ENCODE measurements at places on chromosomes 12 and 14.

DNA sequence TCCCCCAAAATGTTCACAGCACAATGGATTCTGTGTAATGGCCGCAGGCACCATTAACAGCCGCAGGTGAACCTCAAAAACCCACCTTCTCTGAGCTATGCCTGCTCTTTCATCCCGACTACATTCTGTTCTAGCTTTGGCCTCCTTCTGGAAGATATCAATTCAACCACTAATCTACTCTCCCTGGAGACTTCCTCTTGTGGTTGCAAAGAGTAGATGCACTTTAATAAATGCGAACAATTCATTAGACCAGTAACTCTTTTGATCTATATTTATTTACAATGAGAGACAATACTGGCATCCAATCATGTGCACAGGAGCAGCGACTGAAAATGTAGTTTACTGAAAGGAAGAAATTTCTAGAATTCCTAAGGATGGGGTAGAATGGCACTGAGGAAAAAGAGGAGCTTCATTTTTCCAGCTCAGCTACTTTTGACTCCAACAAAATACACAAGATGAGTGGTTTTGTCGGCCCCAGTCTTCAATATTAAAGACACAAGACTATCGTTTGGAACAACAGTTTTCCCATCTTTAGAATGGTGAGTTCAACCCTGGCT is 5.3 kb downstream of the GRIN2B start:
- DNase-seq: no peak

DNA sequence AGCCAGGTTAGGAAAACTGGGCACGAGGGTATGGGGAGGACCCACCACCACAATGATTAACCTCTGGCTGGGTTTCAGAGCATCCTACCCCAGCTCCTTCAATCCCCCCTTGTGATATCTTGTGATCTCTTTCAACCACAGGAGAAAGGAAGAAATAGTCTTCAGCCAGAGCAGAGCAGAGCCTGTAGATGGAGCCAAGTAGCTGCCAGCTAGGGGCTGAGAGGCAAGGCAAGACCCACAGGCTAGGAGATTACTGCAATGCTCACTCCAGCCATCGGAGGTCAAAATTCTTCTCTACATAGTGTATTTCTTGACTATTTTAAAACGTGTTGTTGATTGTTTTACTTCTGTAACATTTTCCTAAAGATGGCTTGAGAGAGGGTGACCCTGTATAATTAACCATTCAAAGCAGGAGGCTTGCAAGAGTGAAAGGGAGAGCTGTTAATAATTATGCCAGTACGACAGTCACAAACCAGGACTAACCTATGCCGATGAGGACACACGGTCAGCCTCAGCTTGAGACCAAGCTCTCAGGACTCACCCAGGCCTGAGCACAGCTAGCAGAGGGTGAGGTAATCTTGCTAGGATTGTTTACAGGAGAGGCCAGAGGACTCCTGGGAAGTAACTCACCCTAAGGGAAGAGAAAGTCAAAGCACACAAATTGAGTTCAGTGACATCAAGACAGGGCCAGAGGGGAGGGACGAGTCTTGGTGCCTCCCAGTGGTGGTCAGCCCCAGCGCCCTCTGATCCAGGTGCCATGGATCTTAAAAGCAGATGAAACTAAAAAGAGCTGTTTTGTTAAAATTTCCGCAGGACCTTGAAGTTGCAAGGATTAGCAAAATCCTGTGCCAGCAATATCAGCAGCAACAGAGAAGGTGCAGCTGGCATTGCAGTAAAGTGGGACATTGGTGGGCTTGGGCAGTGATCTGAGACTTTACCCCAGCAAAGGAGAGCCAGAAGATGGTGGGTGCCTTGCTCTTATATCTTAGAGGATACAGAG is 29.8 kb upstream of the CDKN3 start:
- DNase-seq: peak; percentile 77

DNA sequence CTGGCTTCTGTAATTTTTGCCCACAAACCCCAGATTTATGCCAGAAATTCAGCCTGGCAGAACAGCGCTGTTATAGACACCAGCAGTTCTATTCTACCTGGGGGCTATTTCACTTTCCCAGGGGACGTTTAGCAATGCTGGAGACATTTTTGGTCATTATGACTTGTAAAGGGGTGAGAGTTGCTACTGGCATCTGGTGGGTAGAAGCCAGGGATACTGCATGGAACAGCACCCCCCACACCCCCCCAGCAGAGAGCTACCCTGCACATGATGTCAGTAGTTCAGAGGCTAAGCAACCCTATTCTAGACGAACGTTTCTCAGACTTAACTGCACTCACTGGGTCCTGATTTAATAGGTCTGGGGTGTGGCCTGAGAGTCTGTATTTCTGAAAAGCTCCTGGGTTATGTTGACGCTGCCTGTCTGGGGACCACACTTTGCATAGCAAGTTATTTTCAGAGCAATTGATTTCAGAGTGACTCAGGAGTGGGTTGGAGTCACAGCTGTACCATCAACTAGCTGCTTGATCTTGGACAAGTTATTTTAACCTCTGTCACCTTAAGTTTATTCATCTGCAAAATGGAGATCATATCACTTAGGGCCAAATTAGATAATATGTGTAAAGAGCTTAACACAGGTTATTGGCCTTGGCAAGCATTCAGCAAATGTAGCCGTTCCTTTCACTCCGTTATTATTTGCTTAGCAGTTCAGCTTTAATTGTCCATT is 48.5 kb downstream of the CHST11 start:
- no peak for DNase-seq

- DNase-seq: no peak
These were observed 587 bp downstream of the SELPLG start for GRCh38 chr12:108633081-108633533.

- DNase-seq: no peak
These were observed 37.7 kb upstream of the MANSC4 start for GRCh38 chr12:27817766-27818165.

GRCh38 chr12:7017870-7018349 is 366 bp downstream of the LPCAT3 start:
- DNase-seq: peak; percentile 48

GRCh38 chr12:42979746-42980145 is 390.2 kb upstream of the PRICKLE1 start:
- no peak for DNase-seq

- no peak for DNase-seq
These were observed 17.8 kb downstream of the PLCZ1 start for GRCh38 chr12:18719922-18720510.

- DNase-seq: peak; percentile 77
These were observed 1.3 kb downstream of the ESYT1 start for GRCh38 chr12:56129206-56129941.

- DNase-seq: no peak
These were observed 17.8 kb downstream of the FAIM2 start for GRCh38 chr12:49885663-49886461.

DNA sequence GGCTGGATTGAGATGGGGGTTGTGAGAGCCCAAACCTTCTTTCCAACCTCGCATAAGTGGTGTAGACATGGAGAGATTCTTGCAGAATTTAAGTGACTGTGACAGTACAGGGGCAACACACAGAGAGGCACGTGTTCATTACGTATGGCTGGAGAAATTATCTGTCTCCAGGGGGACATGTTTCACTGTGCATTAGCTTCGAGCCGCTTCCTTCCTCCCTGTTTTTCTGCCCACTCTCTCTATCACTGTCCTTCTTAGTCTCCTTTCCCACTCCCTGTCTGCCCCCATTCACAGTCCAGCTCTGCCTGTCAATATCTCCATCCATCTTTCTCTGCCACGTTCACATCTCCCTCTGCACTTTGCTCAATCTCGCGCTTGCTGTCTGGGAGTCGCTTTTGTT is 11.5 kb upstream of the C14orf93 start:
- no peak for DNase-seq

- DNase-seq: no peak
These were observed 87.6 kb upstream of the MAP1LC3B2 start for GRCh38 chr12:116471544-116471943.

GRCh38 chr12:50676756-50677155 is 87.1 kb upstream of the ATF1 start:
- DNase-seq: no peak

DNA sequence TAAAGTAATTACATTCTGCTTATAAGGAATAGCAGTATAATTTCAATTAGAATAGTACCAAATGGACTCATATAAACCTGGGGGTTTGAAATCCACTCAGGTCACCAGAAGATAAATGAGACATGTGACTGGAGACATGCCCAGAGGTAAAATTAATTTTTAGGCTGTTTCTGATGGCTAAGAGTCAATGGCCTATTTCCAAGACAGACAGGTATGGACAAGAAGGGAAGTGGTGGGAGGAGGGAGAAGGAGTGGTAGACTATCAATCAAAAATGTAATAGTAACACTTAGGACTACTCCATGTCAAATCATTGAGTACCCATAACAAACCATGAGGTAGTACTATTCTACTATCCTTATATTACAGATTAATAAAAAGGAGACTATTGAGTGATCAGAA is 544.0 kb downstream of the GALC start:
- DNase-seq: no peak

GRCh38 chr12:99020871-99021270 is 375.8 kb downstream of the APAF1 start:
- DNase-seq: no peak

- no peak for DNase-seq
These were observed 916.5 kb downstream of the TMEM121 start for GRCh38 chr14:106442857-106443256.

- no peak for DNase-seq
These were observed 65.5 kb downstream of the FBXO34 start for GRCh38 chr14:55336691-55337090.

DNA sequence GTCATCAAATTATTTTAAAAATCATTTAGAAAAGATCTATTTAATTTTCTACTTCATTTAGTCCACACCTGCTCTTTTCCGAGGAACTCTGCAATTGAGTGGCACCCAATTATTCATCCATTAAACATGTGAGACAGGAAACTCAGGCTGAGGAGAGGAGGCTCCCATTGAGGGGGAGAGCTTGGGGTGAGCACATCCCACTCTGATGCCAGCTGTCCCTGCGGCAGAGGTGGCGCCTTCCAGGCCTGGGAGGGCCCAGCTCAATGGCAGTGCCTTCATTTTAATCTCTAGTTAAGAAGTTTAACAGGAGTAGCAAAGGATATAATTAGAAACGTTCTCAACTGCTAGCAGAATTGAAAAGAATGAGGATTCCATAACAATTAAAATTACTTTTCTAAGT is 92.0 kb downstream of the ITPR2 start:
- no peak for DNase-seq

- no peak for DNase-seq
These were observed 402.1 kb downstream of the ZFP36L1 start for GRCh38 chr14:68390741-68391140.

GRCh38 chr12:23084236-23084995 is 459.4 kb downstream of the ETNK1 start:
- DNase-seq: peak; percentile 92

DNA sequence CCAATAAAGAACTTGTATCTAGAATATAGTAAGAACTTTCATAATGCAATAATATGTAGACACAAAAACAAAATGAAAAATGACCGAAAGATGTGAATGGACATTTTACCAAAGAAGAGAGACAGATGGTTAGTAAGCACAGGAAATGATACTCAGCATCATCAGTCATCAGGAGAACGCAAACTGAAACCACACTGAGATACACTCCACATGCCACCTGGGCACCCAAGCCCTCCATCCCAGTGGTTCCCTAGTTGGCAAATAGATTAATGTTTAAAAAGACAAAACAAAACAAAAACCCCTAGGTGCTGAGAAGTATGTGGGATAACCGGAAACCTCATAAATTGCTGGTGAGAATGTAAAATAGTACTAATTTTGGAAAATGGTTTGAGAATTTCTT is 26.8 kb upstream of the VPS33A start:
- DNase-seq: no peak

DNA sequence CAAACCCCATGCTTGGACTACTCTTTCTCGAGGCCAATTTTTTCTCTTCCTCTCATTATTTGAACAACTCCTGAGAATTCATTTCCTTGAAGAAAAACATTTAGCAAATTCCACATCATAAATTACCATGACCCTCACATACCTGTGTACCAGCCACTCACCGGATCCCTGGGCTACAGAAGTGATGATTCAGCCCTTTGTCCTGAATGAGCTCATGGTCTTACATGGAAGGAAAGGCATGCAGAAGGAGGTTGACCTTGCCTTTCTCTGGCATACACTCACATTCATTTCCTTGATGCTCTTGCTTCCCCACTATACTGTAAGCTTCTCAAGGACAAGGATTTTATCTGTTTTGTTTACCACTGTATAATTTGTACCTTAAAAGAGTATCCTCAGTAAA is 191.5 kb downstream of the SLC5A8 start:
- peak; percentile 62 for DNase-seq

DNA sequence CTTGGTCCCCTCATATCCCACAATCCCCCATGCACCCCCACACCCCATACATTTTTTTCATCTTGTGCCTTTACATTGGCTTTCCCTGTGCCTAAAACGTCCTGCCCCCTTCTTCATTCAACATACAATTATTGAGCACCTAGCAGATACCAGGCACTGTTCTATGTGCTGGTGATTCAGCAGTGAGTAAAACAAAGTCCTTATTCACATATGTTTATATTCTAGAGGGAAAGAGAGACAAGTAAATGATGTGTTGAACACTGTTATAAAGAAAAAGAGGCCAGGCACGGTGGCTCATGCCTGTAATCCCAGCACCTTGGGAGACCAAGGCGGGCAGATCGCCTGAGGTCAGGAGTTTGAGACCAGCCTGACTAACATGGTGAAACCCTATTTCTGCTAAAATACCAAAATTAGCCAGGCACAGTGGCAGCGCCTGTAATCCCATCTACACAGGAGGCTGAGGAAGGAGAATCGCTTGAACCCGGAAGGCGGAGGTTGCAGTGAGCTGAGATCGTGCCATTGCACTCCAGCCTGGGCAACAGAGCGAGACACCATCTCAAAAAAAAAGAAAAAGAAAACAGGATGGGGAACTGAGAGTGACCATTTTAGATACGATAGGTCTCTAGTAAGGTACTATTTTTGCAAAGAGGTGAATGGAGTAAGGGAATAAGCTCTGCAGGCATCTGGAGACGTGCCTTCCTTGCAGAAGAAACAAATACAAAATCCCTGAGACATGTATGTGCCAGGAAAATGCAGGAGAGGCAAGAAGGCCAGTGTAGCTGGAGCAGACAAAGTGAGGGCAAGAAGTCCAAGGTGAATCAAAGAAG is 12.2 kb downstream of the SLC7A7 start:
- no peak for DNase-seq

GRCh38 chr14:85688006-85688405 is 158.1 kb downstream of the FLRT2 start:
- DNase-seq: no peak

DNA sequence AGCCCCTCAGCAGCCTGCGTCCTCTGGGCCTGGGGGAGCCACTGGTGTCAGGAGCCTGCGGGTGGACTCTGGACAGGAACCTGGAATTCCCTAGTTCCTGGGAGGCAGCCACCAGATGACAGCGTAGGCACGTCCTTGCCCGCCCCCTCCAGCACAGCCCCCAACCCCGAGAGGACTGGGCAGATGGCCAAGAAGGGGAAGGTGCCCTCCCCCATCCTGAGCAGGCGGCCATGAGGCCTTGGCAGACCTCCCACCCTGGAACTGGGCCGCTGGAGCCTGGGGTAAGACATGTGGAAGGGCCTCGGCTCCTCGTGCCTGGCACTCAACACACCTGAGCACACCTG is 60.4 kb upstream of the FBRSL1 start:
- DNase-seq: no peak

Measured in RKO (cell line).